ENCODE measurements at places on chromosomes 7 and 10.

GRCh38 chr10:26729395-26729794 is 31.9 kb downstream of the PDSS1 start:
- no peak for DNase-seq

- no peak for DNase-seq
Observed at GRCh38 chr10:130403153-130404075, 267.2 kb downstream of the GLRX3 start.

DNA sequence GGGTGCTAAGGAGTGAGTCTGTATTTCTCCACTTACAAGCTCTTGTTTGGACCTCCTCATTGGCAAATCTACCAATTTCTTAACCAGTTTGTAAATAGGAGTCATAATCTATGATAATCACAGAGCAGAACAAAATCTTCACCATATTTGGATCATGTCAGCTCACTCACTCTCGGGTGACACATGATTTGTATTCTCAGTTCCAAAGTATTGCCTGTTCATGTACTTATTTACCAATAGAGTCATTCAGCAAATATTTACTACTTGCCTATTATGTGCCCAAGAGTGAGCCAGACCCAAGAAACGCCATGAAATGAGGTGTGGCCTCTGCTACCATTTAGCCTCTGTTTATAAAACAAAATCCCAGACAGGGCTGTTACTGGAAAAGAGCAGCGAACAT is 114.8 kb downstream of the TSPAN12 start:
- DNase-seq = no peak

GRCh38 chr10:63192826-63193225 is 59.7 kb downstream of the NRBF2 start:
- DNase-seq = no peak

All from T follicular helper cell (primary cell).